Naive thymus-derived CD4-positive, alpha-beta T cell (primary cell): ENCODE measurements at places on chromosomes 3 and 15.

- H3K4me3 ChIP-seq: no peak overlapping the region
- no peaks in the 10 kb centered on the region for H3K27me3 ChIP-seq
- no peak for DNase-seq
- no peaks in the 10 kb centered on the region for H3K36me3 ChIP-seq
- H3K27ac ChIP-seq: no peak overlapping the region
- H3K4me1 ChIP-seq: no peaks in the 10 kb centered on the region
Observed at GRCh38 chr3:76859596-76859995, 180.3 kb upstream of the ROBO2 start.

DNA sequence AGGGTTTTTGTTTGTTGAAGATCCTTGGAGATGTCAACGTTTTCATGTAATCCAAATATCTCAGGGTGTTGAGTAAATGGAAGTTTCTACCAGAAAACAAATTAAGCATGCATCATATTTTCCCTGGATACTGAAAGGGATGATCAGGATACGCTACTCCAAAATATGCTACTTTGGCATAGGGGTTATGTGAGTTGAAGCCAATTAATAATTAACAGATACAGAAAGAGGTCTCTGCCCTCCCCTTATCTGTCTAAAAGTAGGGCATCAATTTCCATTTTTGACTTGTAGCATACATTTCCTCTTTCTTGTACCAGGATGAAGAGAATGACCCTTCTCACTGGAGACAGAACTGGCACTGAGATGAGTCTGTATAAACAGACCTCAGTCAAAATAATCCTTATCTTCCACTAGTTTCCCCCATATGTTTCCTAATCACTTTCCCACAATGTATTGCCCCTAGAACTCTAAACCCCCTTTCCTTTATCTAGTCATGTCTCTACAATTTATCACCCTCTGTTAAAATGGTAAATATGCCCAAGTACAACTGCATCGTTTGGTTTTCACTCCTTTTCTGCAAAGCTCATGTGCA is 17.4 kb upstream of the ASB14 start:
- no peak for DNase-seq
- H3K4me1 ChIP-seq: no peaks in the 10 kb centered on the region
- H3K4me3 ChIP-seq: no peak overlapping the region
- no peaks in the 10 kb centered on the region for H3K36me3 ChIP-seq

DNA sequence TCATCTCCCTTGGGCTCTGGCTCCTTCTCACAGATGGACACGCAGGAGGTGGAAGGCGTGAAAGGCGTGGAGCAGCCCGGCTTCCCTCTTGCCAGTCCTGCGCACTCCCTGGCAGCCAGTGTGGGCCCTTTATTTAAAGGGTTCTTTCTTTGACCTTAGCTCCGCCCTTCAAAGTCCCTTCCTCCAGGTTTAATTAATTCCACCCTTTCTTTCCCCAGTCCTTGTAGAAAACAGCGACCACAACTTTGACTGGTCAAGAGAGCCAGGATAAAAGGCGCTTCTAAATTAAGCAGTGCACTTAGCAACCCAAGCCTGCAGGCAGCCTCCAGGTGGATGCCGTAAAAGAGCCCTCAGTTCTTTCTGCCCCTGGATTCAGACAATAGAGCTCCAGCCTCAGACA is at the start of gene HDC:
Gene HDC (minus strand): TSS at position 107 of the 400 bp plus-strand sequence. CDS start 103 bp downstream, at position 4.
- no peak for DNase-seq
- peaks cover 11% of the 10 kb centered on the region for H3K4me1 ChIP-seq
- no peaks in the 10 kb centered on the region for H3K36me3 ChIP-seq
- H3K27me3 ChIP-seq: no peaks in the 10 kb centered on the region
- no peak within 1 kb of the TSS for H3K4me3 ChIP-seq

GRCh38 chr15:66241087-66241907 is 12.3 kb downstream of the MEGF11 start:
- H3K4me3 ChIP-seq: no peak overlapping the region
- H3K27me3 ChIP-seq: no peaks in the 10 kb centered on the region
- no peak overlapping the region for H3K27ac ChIP-seq
- H3K4me1 ChIP-seq: no peaks in the 10 kb centered on the region
- DNase-seq: no peak

DNA sequence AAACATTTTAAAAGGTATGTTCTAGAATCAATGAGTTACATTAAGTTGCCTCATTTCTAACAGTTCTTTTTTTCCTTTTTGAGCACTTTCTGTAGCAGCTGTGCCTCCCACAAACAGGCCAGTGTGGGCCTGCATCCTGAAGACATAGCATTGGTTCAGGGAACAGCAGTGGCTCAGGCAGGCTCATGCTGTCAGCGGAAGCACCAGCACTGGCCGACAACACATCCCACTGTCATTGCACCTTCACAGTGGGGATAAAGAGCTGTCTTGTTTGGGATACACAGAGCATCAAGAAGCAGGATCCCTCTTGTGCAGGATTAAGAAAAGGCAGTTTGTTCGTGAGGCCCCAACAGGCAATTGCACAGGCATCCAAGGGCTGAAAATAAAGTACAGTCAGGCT is 123.3 kb downstream of the MOBP start:
- DNase-seq: no peak
- H3K27me3 ChIP-seq: no peaks in the 10 kb centered on the region
- no peak overlapping the region for H3K27ac ChIP-seq

GRCh38 chr15:28105793-28106192 is 6.7 kb upstream of the OCA2 start:
- DNase-seq: no peak
- H3K4me3 ChIP-seq: no peak overlapping the region
- no peak overlapping the region for H3K27ac ChIP-seq

- no peaks in the 10 kb centered on the region for H3K36me3 ChIP-seq
- no peaks in the 10 kb centered on the region for H3K27me3 ChIP-seq
- no peak overlapping the region for H3K27ac ChIP-seq
- H3K4me3 ChIP-seq: no peak overlapping the region
- no peak for DNase-seq
- H3K4me1 ChIP-seq: no peaks in the 10 kb centered on the region
Observed at GRCh38 chr3:66980791-66981190, 17.3 kb upstream of the KBTBD8 start.

DNA sequence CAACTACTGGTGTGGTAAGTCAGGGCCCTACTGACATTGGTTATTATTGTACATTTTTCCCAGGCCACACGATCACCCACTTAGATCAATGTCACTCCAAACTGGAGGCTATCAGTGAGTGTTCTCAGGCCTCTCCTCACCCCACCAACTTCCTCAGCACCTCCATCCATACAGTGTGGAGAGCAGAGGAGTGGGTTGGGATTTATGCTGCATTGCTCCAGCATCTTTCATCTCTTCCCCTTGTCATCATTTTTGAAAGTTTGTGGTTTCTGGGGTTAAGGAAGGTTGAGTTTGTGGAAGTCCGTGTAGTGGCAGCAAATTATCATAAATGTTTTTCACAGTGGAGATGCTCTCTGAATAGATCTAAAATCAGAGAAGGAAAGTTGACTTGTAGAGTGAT is 60.2 kb downstream of the TLNRD1 start:
- H3K36me3 ChIP-seq: no peaks in the 10 kb centered on the region
- no peaks in the 10 kb centered on the region for H3K27me3 ChIP-seq
- H3K4me1 ChIP-seq: no peaks in the 10 kb centered on the region
- no peak overlapping the region for H3K4me3 ChIP-seq
- DNase-seq: no peak

- no peak for DNase-seq
- H3K27me3 ChIP-seq: no peaks in the 10 kb centered on the region
- H3K4me1 ChIP-seq: peaks cover under 1% of the 10 kb centered on the region
- no peaks in the 10 kb centered on the region for H3K36me3 ChIP-seq
- no peak overlapping the region for H3K27ac ChIP-seq
- H3K4me3 ChIP-seq: no peak overlapping the region
Observed at GRCh38 chr15:45395943-45396342, 17.6 kb upstream of the GATM start.

DNA sequence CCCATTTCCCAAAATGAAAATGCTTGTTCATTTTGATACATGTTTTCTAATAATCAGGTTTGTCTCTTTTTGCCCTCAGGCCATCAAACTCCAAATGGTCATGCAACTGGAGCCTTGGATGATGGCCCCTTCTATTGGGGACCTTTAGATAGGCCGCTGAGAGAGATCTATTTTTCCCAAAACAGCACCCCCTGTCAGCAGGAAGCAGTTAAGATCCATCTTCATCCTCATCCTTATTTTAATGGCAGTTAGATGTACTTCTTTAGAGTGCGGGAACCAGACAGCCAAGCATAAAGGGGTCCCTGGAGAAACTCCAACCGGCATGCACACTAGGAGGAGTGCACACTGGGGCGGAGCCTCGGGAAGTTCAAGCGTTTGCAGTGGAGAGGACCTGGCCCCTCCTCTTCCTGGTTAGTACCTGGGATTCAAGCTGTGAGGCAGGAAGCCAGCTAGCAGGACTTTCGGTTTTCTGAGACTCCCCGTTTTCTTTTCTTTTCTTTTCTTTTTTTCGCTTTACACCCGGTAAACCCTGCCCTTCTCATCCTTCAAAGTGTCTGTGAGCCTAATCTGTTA is 31.9 kb upstream of the STRIT1 start:
- DNase-seq: no peak
- H3K4me1 ChIP-seq: no peaks in the 10 kb centered on the region
- no peaks in the 10 kb centered on the region for H3K27me3 ChIP-seq
- no peaks in the 10 kb centered on the region for H3K36me3 ChIP-seq

DNA sequence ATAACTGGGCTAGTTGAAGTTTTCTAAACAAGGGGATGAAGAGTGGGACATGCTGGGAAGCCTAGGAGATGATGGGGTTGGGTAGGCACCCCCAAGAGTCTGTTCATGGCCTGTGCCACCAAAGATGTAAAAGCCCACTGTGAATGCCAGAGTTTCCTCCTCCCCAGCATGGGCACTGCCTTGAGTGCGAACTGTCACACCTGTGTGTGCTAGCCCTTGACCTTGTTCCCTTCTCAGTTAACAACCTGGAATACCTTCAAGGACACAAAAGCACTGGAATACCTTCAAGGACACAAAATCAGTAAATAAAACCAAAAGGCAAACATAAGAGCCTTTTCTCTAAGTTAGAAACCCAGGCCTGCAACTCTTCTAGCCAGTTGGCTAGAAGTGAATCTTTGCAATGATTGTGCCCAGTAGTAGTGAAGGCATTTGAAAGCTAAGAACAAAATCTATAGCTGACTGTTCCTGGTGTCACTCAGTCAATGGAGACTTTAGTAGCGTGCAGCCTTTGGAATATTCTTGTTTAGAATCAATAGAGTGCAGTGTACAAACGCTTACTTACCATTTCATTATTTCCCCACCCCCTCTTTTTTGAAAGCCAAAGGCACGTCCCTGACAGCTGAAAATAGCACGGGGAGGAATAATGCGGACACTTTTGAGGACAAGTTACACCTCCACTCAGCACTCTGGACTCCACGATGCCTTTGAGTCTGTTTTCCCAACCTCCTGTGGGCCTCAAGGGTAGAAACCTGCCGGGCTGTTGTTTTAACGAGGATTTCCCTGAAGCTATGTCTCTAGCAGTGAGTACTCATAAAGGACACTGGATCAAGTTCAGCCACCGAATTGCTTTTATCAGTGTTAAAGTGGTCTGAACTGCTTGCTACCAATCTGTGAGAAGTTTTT is 24.2 kb downstream of the PSMD6 start:
- H3K4me3 ChIP-seq: no peak overlapping the region
- H3K27me3 ChIP-seq: no peaks in the 10 kb centered on the region
- H3K4me1 ChIP-seq: no peaks in the 10 kb centered on the region
- H3K36me3 ChIP-seq: peaks cover 26% of the 10 kb centered on the region

DNA sequence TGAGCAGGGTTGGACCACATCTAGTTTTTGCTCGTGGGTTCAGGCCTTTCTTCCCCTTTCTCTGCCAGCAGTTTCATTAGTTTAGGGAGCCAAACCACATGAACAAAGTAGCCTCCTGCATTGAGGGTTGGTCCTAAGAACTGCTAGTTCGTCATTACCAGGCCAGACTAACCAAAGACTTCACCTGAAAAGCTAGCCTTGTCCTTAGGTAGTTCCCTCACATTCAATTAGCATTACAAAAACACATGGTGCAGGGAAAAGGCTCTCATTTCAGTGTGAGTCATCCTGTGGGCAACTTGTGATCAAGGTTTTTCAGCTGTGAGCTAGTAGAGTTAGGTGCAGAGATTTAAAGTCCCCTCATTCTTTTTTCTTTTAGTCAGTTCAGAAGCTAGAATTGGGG is 279.3 kb upstream of the CTNNB1 start:
- DNase-seq: no peak
- H3K36me3 ChIP-seq: no peaks in the 10 kb centered on the region
- no peak overlapping the region for H3K27ac ChIP-seq
- H3K4me1 ChIP-seq: no peaks in the 10 kb centered on the region
- H3K4me3 ChIP-seq: no peak overlapping the region
- H3K27me3 ChIP-seq: no peaks in the 10 kb centered on the region

- DNase-seq: no peak
- H3K4me3 ChIP-seq: no peak overlapping the region
- H3K27me3 ChIP-seq: no peaks in the 10 kb centered on the region
- H3K4me1 ChIP-seq: no peaks in the 10 kb centered on the region
Observed at GRCh38 chr3:37945807-37946530, 44.6 kb upstream of the VILL start.

DNA sequence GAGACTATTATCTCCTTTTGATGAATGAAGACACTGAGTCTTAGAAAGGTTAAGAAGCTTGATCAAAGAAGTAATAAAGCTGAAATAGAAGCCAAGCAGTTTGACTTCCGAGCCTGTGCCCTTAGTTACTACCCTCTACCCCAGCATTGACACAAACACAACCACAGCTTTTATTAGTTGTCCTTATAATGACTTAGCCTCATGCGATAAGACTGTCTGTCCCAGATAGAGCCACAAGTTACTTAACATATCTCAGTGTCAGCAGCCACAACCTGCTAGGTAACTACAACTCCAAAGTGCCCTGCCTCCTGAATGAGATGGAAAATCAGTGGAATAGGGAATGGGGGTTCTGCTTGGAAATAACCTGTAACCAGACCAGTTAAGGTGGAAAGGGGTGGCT is 781.6 kb upstream of the CFAP20DC start:
- H3K27ac ChIP-seq: no peak overlapping the region
- H3K4me3 ChIP-seq: no peak overlapping the region
- no peak for DNase-seq
- H3K36me3 ChIP-seq: no peaks in the 10 kb centered on the region
- no peaks in the 10 kb centered on the region for H3K4me1 ChIP-seq
- H3K27me3 ChIP-seq: no peaks in the 10 kb centered on the region

DNA sequence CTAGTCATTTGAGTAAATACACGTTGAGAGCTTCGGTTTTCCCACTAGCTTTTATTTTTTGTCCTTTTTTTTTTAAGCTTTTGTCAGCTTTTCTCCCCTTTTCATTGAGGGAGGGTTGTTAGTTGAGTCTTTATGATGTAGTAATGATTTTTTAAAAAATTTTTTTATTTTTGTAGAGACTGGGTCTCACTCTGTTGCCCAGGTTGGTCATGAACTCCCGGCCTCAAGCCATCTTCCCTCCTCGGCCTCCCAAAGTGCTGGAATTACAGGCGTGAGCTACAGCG is 688 bp downstream of the ZSCAN2 start:
- peak overlapping the region; percentile 77 for H3K27ac ChIP-seq
- no peak for DNase-seq
- peak overlapping the region; percentile 96 for H3K4me3 ChIP-seq

- DNase-seq: no peak
- no peaks in the 10 kb centered on the region for H3K27me3 ChIP-seq
- H3K27ac ChIP-seq: no peak overlapping the region
- H3K4me1 ChIP-seq: no peaks in the 10 kb centered on the region
- H3K36me3 ChIP-seq: peaks cover 1% of the 10 kb centered on the region
Observed at GRCh38 chr3:167671878-167672427, 18.2 kb upstream of the WDR49 start.
